ENCODE measurements at places on chromosomes 1 and 21.

DNA sequence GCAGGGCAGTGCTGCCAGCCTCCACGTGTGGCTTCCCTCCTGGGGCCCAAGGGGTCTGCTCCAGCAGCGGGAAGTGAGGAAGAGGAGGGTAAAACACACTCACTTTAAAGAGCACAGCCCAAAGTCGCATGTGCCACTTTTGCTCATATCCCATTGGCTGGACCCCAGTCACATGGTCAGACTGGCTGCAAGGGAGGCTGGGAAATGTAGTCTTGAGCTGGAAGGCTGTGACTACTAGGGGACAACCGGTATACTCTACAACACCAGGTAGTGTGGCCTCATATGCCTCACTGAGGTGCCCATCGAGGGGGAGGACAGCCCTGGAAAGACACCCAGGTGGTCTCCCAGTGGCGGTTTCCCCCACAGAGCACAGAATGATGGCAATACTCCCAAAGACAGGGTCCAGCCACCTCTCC, 45.2 kb downstream of the CAMK2N1 start:
- no peak for DNase-seq

GRCh38 chr1:220982686-220983085, 103.4 kb downstream of the HLX start:
- DNase-seq, result no peak

DNA sequence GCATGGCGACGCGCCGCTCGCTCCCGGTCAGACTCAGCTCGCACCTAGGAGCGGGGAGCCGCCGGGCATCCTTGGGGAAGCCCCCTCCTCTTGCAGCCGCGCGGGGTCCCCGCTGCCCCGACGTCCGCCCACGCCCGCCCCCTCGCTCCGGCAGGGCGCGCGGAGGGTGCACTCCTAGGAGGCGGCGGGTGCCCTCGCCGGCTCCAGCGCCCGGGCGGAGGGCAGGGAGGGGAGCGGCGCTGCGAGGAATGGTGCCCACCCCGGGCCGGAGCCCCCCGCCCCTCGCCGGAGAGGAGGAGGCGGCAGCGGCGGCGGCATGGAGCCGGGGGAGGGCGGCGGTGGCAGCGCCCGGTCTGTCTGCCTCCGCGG, 488 bp downstream of the FAM78B start:
- DNase-seq, result no peak

DNA sequence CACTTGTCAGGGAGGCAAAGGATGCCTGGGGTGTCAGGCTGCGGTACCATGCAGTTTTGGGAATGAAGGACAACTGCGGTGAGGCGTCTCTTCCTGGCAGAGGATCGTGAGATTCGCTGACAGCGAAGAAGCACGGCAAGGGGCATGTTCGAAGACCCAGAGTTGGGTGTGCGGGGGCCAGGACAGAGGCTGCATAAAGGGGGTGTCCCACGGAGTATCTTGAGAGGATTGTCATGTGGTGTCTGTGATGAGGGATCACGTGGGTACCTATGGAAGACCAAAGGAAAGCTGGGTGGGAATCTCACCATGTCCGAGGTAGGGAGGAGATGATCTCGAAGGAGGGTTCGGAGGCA, 372 bp downstream of the SLC25A44 start:
- no peak for DNase-seq

DNA sequence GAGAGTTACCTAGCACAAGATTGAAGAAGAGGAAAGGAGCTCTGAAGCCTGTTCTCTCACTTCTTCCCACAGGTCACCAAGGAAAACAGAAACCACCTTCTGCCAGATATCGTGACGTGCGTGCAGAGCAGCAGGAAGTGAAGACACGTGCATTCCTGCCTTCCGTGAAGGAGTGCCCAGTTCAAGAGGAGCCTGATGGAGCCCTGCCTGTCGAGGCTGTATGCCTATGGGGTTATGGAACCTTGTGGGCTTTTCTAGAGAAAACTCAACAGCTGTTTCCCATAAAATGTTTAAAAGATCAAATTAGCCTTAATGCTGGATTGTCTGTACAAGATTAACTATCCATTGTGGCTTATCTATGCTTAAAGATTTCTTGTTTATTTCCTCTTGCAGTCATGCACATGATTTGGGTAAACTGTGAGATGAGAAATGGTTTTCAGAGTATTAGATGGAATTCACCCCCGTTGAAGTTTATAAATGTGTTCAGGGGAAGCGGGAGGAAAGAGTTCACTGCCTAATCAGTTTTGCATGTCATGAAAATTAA, 27.8 kb downstream of the NTPCR start:
- DNase-seq, result no peak

DNA sequence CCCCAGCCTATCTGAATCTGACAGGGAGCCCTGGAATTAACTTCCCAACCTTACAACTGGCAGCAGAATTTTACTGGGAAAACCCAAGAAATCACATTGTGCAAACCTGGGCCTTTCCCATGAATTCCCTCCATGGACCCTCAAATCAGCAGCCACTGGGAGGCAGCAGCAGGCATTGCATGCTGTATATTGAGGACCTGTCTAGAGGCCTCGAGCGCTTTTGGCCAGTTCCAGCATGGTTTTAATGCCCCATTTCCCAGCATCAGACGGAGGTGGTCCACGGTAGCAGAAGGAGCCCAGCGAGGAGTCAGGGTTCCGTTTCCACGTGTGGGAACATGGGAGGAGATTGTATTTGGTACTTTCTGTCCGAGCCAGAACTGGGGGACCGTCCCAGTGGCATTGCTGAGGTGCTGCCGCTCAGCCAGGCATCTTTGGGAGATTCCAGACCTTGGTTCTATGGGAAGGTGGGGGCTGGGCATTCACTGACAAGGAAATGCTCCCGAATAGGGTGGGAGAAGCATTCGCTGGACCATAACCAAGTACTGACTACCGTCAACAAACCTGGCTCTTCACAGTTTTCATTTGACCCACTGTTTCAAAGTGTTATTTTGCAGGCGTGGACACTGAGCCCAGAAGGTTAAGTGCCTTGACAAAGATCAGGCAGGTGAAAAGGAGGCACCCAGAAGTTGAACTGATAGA, 15.9 kb downstream of the BMP8A start:
- no peak for DNase-seq

- DNase-seq, result no peak
Measured at GRCh38 chr1:41902159-41902577, 16.6 kb downstream of the HIVEP3 start.

DNA sequence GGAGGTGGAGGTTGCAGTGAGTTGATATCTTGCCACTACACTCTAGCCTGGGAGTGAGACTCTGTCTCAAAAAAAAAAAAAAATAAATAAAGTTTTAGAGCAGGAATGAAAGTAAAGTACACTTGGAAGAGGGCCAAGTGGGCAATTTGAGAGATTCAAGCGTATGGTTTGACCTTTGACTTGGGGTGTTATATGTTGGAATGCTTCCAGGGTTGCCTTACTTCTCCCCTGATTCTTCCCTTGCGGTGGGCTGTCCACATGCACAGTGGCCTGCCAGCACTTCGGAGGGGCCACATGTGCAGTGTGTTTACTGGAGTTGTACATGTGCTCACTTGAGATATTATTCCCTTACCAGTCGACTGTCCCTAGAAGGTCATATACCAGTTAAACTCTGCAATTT, 295.5 kb upstream of the PROX1 start:
- no peak for DNase-seq

- DNase-seq, result no peak
Measured at GRCh38 chr1:15346346-15347030, 63.2 kb upstream of the EFHD2 start.

DNA sequence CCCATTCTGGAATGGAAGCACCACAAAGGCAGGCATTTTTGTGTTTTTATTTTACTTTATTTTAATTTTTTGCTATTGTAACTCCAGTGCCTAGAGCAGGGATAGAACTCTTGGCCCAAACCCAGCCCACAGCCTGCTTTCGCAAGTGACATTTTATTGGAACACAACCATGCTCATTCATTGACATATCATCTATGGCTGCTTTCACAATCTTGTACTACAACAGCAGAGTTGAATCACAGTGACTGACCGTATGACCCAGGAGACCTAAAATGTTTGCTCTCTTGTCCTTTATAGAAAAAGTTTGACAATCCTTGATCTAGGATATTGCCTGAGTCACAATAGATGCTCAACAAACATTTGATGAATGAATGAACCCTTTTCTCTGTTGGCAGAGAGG, 83.9 kb upstream of the ATP1A1 start:
- no peak for DNase-seq

DNA sequence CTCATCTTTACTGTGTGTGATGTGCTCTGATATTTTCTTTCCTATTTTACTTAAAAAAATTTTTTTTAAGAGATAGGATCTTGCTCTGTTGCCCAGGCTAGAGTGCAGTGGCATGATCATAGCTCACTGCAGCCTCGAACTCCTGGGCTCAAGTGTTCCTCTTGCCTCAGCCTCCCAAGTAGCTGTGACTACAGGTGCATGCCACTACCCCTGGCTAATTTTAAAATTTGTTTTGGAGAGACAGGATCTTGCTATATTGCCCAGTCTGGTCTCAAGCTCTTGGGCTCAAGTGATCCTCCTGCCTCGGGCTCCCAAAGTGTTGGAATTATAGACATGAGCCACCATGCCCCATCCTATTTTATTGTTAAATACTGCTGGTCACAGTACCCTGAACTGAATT, 67.4 kb downstream of the FOXD2 start:
- no peak for DNase-seq
